Coronary artery (tissue), 2 donors: ENCODE measurements at places on chromosomes 16 and 17.

- DNase-seq: no peak
Measured at GRCh38 chr16:678858-679813, 1.1 kb upstream of the STUB1 start.

DNA sequence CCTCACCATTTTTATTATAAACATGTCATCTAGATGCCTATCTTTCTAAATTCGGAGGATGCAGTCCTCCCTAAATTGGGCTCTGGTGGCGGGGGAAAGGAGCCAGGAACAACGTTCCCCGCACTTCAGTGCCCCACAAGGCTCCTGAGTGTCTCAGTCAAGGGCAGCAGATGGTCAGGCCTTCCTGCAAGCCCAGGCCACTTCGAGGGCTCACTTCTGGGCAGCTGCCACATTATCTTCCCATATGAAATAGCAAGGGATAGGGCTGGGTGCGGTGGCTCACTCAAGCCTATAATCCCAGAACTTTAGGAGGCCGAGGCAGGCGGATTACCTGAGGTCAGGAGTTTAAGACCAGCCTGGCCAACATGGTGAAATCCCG lies 32.3 kb downstream of the FBXO31 start:
- DNase-seq: no peak

- DNase-seq: no peak
Measured at GRCh38 chr17:19650826-19651225, 2.3 kb downstream of the ALDH3A2 start.

GRCh38 chr16:56480776-56481467 lies 29.6 kb downstream of the OGFOD1 start:
- no peak for DNase-seq

- DNase-seq: no peak
Measured at GRCh38 chr16:89863741-89864526, 9.5 kb upstream of the TCF25 start.

GRCh38 chr16:59319871-59320270 lies 585.8 kb upstream of the GOT2 start:
- DNase-seq: no peak

DNA sequence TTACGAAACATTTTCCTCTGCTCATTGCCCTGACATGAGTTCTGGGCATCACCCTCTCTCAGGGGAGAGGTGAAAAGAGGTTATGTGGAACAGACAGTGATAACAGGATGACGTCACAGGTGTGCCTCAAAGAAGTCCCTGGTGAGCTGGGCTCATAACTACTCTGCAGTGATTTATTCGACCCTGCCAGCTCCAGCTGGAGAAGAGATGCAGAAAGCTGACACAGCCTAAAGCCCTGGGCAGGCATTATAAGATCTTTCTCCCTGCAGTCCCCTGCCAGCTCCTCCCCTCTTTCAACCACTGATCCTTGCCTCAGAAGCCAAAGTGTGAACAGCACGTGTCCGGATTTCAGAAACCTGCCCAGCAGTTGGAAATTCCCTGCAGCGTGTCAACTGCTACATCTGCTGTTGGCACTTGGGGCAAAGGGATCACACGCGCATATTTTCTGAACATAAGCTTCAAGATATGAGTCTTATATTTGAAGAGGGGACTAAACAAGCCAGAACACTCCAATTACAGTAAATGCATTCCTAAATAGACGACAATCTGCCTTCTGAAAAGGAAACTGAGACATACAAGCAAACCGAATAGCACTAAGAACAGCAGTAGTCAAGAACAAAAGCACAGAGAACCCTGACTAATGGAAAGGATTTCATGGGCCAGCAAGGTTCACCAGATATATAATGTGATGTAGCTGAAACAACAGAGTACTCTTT lies 80.5 kb downstream of the SMG6 start:
- DNase-seq: peak; percentile 79

GRCh38 chr16:64196444-64196843 lies 925.4 kb downstream of the CDH11 start:
- no peak for DNase-seq

GRCh38 chr17:74394977-74395376 lies 27.7 kb downstream of the GPR142 start:
- DNase-seq: no peak

DNA sequence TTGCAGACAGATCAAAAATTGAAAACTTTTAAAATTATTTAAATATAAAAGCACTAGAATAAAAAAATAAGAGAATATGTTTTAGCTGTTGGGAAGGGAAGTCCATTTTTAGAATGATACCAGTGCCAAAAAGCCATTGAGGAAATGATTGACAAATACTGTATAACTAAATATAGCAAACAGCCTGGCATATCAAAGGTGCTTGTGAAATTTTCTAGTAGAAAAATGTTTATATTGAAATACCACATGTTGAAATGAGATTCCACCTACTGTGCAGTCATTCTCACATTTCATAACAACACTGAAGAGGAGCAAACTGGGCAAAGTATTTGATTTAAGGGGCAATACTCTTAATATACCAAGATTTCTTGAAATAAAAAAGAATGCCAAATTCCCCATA lies 183.5 kb downstream of the PHKB start:
- DNase-seq: no peak

GRCh38 chr17:37789771-37790541 lies 45.1 kb upstream of the HNF1B start:
- DNase-seq: no peak

- DNase-seq: no peak
Measured at GRCh38 chr16:85158743-85159178, 46.5 kb upstream of the CIBAR2 start.
